ENCODE measurements at places on chromosomes 11 and 22.

- no peak for DNase-seq
Measured at GRCh38 chr22:42700355-42700754, 20.3 kb downstream of the A4GALT start.

DNA sequence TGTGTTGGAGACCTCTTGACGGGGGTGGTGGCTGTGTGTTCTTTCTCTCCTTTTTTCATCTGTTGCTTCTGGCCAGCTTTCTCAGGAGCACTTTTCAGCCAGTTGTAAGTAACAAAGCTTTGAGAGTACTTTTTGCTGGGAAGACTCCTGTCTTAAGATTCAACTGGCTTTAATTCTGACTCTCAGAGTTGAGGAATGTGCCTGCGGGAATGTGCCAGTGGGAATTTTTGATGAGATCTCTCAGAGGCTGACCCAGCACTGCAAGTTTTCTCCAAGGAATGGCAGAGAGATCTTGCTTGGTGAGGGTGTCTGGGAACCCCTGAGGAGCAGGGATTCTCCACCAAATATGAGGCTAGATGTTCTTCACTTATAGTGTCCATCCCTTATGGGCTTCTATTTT is 91.6 kb upstream of the OR9Q1 start:
- DNase-seq, result no peak

DNA sequence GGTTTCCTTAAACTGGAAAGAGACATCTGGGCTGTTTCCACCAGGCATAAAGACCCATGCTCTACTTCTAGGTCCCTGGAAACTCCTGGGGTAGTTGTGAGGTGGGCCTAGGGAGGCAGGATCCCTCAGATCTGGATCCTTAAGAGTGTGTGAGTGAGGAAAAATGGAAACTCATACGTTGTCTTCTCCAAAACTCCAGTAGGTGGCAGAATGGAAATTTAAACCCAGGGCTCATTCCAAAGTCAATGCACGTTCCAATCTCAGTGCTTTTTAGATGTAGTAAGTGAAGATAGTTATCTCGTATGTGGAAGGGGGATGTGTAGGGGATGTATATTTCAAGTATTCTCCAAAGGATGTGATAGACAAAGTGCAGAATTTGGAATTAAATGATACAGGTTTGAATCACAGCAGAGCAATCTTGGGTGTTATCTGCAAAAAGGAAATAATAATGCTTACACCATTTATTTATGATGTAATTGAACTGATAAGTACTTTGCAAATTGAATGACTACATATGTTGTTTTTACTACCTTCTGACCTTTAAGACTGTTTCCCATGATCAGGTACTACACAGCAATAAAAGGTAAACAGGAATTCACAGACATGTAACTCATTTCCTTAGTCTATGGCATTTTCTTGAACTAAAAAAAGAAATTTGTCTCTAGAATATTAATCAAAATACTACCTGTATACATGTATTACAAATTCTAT is 13.1 kb upstream of the MMP1 start:
- no peak for DNase-seq

DNA sequence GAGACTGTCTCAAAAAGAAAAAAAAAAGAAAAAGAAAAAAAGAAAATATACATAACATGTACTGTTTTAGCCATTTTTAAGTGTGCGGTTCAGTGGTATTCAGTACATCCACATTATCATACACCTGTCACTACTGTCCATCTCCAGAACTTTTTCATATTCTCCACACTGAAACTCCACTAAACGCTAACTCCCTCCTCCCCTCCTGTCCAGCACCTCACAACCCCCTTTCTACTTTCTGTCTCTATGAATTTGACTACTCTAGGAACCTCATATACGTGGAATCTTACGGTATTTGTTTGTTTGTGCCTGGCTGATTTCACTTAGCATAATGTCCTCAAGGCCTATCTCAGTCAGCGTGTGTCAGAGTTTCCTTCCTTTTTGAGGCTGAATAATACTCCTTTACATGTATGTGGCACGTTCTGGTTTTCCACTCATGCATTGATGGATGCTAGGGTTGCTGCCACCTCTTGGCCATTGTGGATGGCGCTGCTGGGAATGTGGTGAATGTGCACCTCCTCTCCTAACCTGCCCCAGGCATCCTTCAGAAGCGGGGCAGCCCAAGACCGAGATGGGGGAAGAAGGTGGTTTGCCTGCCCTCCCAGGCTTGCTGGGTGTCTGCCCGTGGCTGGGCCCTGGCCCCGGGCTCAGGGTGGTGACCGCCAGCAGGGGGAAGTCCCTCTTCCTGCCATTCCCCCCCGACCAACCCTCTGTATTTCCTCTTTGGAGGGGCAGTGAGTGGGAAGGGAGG is 60.5 kb downstream of the BCR start:
- DNase-seq, result peak; percentile 8

DNA sequence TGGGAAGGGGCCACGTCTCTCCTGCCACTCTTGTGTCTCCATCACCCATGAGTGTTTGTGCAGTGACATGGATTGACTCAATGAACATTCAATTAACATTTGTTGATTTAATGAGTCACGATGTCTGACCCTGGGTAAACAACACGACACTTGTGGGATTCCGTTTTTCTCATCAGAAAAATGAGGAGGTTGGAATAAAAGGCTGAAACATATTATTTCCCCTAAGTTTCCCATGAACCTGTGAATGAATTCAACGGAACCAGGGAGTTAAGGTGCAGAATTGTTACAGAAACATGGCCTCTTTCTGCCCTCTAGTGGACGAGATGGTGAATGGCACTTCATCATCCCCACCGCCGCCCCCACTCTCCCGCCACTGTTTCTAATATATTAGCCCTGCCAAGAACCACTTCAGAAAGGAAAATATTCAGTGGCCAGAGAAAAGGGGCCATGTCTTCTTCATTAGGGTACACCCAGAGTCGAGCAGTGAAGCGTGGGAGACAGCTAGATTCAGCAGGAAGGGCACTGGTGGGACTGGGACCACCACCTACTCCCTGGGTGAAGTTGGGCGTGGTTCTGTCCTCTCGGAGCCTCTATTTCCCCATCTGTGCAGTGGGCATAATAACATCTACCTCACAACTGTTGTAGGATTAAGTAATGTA is 46.3 kb upstream of the SYT13 start:
- peak; percentile 25 for DNase-seq

DNA sequence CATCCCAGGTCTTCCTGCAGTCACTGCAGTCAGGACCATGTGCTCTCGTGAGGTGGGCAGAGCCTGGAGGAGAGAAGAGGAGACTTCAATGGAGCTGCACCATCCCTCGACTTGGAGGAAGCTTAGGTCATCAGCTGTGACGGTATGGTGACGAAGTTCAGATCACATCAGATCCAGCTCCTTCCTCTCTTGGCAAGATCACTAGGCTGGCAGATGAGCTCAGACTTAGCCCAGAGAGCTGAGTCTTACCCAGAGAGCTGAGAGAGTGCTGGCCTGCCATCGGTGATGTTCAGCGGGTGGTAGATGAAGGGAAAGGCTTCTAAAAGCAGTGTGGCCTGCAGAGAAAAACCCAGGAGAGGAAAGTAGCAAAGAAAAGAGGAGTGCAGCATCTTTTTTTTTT is 1.8 kb upstream of the SLC15A3 start:
- DNase-seq, result no peak

GRCh38 chr11:3882655-3883054 is 27.2 kb downstream of the STIM1 start:
- no peak for DNase-seq

GRCh38 chr22:42321908-42322561 is 51.6 kb upstream of the TCF20 start:
- no peak for DNase-seq

DNA sequence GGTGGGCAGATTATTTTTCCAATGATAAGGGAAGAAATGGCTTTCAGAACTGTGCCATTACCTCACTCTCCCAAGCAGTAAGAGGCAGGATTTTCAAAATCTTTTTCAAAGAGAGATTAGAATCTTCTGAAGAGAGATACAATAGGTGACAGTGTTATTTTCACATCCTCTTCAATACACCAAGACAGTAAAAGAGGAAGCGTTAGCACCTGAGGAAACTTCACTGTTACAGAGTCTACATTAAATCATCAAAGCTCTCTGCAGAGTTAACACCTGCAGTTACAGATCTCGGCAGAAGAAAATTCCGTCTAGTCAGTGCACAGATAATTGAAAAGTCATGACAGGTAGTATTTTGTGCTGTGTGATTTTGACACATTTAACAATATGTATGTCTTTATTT is 144.9 kb downstream of the PGR start:
- DNase-seq, result peak; percentile 39

- no peak for DNase-seq
Measured at GRCh38 chr11:75155570-75156422, 4.9 kb downstream of the SLCO2B1 start.

DNA sequence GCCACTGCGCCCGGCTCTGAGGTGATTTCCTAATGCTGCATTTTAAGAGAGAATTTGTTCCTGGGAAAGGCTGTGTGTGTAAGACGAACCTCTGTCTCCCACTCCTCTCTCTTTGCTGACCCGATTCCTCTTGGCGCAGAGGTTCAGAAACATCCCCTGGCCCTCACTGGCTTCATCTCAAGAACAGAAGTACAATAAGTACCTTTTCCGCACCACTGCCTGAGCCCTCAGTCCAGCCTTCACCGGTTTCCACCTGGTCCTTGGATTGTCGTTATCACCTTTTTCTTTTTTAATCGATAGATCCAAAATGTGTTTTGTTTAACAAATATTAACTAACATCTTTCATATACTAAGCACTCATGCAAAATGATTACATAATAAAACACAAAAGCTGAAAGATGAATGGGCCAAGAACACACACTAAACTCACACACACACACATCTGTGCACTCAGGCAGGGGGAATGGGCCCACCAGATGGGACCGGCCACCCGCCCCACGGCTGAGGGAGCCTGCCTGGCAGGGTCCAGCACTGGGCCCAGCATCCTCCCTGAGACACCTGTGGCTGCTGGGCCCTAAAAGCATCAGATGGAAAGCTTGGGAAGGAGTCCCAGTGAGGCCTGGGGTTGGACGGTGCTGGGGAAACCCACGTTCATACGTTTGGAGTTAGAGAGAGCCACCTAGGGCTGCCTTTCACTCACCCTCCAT is 50.4 kb upstream of the A4GALT start:
- no peak for DNase-seq

DNA sequence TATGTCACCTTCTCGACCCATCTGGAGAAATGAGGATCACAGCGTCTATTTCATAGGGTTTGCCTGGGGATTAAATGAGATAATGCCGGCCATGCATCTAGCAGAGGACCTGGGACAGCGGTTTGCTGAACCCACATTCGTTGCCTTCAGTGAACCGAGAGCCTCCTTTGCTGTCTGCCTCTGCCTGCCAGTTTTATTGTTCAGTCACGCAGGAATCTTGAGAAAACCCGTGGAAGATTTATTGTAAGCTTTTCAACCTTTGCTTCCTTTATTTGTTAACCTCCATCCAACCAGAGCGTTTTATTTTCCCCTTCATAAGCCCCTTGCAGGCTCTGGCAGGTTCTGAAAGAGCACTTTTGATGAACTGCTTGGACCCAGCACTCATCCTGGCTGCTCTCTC is 202.3 kb upstream of the SYN3 start:
- no peak for DNase-seq

DNA sequence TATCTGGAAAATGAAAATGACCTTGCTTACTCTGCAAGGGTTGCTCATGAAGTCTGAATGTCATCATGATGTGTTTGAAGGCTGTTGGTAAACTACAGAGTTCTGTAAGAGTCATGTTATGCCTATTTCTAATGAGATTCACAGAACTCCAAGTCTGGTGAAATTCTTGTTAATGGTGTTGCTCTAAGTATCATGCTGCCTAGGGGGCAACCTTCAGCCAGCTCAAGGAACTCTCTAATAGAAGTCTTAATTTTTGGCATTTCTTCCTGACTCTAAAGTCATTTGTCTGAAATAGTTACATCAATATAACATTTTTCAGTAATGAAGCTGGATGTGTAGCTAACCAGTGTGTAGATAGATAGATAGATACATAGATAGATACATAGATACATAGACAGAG is 302.8 kb downstream of the FAT3 start:
- DNase-seq, result no peak

- DNase-seq, result no peak
Measured at GRCh38 chr11:11313426-11313825, 39.6 kb downstream of the CSNK2A3 start.

DNA sequence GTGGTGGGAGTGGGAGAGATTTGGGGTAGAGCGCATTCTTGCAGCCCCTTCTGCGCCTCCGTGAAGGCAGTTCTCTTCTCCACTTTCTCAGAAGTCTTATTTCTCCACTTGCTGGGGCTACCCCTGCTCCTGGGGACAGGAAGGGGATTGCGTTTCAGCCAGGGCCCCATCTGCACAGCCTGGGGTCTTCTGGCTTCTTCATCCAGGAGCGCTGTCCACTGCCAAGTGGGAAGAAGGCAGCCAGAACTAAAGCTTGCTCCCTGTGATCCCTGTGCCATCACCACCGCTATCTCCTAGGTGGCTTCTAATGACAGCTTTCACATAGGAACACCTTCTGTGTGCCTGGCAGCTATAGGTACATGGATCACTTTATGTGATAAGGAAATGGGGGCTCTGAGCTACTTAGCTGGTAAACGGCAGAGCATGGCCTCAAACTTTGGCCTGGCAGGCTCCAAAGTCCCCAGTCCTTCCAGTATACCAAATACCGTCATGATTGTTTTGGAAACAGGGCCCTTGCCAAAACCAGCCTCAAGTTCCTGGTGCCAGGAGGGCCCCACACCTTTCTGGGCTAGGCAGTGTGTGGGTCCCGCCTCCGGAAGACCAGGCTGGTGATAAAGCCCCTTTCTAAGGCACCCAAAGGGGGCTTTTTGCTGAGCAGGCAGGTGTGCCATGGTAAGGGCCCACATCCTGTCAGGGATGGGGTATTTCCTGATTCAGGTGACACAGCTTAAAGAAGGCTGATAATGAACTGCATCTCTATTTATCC is 60.4 kb upstream of the PAX6 start:
- no peak for DNase-seq

GRCh38 chr22:17083811-17084441 is 874 bp upstream of the IL17RA start:
- DNase-seq, result no peak

- DNase-seq, result no peak
Measured at GRCh38 chr22:28915969-28916368, 32.6 kb downstream of the ZNRF3 start.
